NCI-H524 (cell line): ENCODE measurements at places on chromosomes 11 and 22.

DNA sequence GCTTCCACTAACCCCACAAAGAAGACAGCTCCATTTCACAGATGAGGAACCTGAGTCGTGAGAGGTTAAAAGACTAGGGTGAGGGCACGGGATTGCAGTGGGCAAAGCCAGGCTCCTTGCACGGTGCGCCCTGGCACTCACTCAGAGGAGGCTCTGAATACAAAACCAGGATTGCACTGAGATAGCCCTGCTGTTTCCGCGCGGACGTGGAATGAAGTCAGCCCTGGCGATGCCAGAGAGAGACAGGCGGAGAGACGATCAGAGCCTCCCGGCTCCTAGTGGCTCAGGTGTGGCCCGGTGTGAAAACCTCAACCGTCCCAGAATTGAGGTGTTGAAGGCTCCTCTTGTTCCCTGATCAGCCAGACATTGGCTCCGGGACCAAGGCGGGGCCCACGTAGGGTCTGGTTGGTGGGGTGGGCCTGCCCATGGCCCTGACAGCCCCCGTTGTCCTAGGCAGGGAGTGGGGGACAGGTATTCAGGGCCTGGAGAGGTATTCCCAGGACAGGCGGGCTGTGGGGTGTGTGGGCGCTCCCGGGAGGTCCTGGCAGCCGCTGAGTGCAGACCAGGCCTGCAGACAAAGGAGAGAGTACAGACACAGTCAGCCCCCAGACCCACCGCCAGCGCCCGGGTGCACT, 43.1 kb upstream of the LINC01488 start:
- DNase-seq = no peak

GRCh38 chr22:28346308-28346707, 333.3 kb downstream of the TTC28 start:
- DNase-seq = no peak

- DNase-seq = no peak
Measured at GRCh38 chr11:94153320-94153719, 24.7 kb downstream of the PANX1 start.

GRCh38 chr11:1557904-1558774, 13.9 kb downstream of the DUSP8 start:
- DNase-seq = no peak

- DNase-seq = no peak
Measured at GRCh38 chr11:133548641-133549040, 16.3 kb upstream of the OPCML start.

DNA sequence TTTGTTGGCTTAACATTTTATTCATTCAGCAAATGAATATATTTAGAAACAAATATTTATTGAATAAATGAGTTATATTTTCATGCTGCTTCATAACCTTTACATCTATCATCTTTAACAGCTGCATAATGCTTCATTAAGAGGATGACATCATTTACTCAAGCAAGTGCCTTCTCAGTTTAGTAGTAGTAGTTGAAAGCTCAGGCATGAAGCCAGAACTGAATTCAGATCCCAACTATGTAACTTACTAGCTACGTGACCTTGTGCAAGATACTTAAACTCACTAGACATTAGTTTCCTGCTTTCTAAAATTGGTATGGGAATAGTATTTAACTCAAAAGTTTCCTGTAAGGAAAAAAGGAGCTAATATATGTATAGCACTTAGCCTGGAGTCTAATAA, 90.3 kb downstream of the TMPRSS5 start:
- DNase-seq = no peak

- no peak for DNase-seq
Measured at GRCh38 chr11:45816614-45817013, 11.7 kb downstream of the SLC35C1 start.

GRCh38 chr22:36331912-36332622, 55.7 kb downstream of the MYH9 start:
- DNase-seq = no peak

DNA sequence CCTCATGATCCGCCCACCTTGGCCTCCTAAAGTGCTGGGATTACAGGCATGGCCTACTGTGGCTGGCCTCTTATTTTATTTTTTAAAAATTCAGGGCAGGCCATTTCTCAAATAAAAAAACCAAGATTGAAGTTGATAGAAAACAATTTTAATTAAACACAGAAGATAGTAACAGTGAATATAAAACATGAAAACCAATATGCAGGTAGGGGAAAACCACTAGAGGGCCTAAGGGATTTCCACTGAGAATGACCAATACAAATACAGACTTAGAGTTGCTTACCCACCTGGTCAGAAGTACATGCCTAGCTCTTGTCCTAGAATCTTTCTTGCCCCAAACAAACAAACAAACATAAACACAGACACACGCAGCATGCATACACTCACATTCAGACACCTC, 1.7 kb upstream of the RTCB start:
- DNase-seq = no peak
